ENCODE measurements at places on chromosomes 7 and 10.

GRCh38 chr10:69358148-69358795 is 58.4 kb downstream of the TACR2 start:
- DNase-seq = no peak

DNA sequence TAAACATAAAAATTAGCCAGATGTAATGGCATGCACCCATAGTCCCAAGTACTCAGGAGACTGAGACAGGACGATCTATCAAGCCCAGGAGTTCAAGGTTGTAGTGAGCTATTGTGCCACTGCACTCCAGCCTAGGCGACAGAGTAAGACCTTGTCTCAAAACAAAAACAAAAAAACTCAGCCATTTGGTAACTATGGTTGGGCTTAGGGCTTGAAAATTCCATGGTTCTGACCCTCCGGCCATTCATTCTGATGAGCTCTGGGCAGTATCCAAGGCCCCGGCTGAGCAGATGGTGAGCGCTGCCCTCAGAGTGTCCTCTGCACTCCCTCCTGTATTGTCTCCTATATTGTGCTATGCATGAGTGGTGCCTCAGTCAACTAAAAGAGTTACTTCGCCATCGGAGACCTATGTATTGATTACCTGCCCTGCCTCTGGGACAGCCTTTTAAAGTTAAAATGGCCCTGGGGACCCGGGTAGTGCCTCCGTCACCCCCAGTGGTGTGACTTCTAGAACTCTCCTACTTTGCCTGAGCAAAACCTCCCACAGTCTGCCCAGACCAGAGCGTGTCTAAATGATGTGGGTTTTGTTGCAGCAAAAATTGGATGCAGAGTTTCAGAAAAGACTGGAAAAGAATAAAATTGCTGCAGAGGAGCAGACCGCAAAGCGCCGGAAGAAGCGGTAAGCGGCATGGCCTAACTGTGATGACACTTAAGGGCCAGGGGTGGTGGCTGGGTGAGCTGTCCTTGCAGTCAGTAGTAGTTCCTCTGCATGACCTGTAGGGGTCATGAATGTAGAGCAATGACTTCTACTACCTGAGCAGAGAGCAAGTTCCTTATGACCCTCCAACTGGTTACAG is 8.1 kb downstream of the PRKRIP1 start:
- no peak for DNase-seq

- no peak for DNase-seq
Observed at GRCh38 chr7:54253036-54253373, 289.2 kb upstream of the VSTM2A start.

GRCh38 chr7:6284461-6285360 is 12.3 kb upstream of the CYTH3 start:
- no peak for DNase-seq

- no peak for DNase-seq
Observed at GRCh38 chr7:16935341-16935735, 53.6 kb upstream of the AGR3 start.

DNA sequence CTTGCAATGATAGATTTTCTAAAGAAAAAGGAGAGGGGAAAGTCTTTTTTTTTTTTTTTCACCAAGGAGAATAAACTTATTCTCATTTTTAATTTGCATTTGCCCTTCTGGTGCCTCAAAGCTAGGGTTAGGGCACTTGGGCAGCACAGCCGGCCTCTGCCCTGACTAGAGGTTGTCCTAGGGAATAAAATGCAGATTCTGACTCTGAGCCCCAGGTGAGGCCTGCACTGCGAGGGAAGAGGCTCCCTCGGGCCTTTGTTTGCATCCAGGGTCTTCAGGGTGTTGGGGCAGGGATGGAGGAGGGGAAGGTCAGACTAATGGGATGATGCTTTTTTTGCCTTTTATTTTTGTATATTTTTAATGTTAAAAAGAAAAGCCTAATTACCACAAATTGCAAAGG is 7.8 kb downstream of the MYL7 start:
- DNase-seq = no peak

GRCh38 chr7:18962031-18962430 is 155.4 kb downstream of the TWIST1 start:
- no peak for DNase-seq

GRCh38 chr7:111987886-111988285 is 218.3 kb downstream of the DOCK4 start:
- no peak for DNase-seq

GRCh38 chr7:128108641-128109423 is 77.6 kb upstream of the LRRC4 start:
- DNase-seq = no peak

- DNase-seq = no peak
Observed at GRCh38 chr10:30803892-30804322, 174.4 kb upstream of the LYZL2 start.

DNA sequence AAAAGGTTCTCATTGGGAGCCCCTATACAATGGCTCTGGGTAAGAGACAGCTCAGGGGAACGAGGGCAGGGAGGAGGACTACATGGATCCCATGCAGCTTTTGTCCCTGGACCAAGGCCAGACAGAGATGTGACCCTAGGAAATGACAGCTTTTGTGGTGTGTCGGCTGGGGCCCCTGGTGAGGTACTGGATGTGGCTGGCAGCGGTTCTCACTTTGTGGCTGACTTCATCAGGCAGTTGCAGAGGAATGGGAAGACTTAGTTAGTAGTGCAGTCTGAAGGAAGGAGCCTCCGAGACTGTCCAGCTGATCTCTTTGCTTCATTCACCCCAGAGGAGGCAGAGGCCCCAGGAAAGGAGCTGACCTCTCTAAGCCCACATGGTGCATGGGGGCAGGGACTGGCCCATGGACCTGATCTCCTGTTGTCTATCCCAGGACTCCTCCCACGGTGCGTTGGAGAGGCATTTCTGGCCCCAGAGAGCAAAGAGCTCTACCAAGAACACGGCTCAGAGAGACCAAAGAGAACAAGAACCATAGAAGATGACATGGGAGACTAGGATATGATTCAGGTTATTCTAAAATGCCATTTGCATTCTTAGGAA is 202.9 kb downstream of the RPS24 start:
- no peak for DNase-seq

DNA sequence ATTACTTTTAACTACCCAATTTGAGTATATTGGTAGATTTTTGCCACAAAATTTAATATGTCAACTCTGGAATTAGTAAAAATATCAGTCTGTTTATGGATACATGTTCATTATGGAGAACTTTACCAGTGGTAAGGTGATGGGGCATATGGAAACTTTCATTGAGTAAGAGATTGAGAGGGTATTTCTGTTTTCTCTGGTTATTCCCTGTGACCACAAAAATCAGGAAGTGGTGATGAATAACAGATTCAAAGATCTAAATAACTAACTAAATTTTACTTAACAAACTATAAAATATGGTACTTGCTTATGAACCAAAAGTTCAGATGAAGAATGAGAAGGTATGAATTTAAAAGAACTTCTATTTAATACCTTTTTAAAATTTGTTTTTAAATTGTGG is 22.1 kb upstream of the STEAP4 start:
- no peak for DNase-seq

DNA sequence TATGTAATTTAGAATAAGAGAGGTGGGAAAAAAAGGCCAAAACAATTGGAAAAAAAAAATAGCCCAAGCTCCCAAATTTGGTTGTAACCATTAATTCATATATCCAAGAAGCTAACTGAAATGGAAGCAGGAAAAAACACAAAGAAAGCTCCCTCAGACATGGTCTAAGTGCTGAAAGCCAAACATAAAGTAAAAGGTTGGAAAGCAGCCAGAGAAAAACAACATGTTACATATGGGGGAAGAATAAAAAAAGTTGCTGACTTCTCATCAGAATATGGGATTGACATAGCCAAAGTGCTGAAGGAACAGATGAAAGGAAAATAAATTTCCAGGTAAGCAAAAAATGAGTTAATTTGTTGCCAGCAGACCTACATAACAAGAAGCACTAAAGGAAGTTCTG is 40.3 kb downstream of the PDZD8 start:
- DNase-seq = no peak

GRCh38 chr10:35211390-35211789 is 84.7 kb downstream of the CREM start:
- no peak for DNase-seq

DNA sequence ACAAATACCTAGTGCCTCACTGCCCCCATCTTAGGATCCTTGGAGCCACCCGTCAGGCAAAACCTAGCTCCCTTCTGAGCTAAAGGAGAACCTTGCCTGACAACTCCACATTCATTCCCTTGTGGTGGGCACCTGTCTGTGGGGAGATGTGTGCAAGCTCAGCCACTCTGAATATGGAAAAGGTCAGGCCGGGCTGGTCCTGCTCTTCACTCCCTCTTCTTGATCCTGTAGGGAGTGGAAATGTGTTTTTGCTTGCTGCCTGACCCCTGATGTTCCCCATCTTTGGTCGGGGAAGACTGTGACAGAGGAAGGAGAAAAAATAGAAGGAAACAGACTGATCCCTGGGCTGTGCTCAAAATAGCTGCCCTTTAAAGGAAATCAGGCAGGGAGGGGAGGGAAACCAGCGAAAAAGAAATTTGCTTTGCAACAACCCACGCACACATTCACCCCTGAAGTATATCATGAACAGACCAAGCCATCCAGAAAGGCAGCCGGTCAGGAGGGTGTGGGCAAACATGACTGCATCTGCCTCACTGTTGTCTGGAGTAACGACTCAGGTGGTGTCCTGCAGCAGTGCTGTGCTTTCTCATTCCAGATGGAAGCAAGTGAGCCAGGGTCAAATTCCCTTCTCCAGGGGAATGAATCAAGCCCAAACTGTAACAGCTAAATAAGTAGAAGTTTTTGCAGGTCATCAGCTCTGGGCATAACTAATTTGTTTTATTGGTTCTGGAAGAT is 74.0 kb downstream of the SCRN1 start:
- DNase-seq = no peak

DNA sequence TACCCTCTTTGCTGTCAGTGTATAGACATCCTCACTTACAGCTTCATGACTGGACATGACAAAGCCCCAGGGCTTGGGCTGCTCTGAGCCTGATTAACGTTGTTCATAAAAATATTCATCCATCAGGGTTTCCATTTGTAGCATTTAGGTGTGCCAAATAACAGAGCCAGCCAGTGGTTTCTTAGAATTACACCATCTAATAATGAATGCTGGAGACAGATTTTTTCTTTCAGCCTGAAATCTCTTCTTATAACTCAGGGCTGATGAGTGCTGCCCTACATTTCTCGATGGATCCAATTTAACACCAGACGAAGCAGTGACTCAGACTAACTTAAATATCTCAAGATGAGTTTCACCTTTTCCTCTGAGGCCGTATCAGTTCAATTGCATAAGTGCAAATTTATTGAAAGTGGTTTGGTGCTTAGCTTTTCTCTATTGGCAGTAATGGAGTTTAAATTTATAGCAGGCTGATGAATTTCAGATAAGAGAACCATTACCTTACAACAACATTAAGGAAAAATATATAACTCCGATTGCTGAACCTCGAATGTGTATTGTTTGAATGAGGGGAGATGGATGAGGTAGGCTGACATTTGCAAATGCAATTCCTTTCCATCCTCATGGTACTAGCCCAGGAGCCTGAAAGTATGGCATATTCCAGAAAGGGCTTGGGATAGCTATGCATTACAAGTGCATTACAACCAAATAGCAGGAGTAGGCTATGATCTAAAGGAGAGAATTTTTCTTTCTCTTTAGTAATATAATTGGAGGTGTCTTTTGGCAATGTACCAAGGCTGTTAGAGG is 900.6 kb downstream of the KCNMA1 start:
- no peak for DNase-seq

DNA sequence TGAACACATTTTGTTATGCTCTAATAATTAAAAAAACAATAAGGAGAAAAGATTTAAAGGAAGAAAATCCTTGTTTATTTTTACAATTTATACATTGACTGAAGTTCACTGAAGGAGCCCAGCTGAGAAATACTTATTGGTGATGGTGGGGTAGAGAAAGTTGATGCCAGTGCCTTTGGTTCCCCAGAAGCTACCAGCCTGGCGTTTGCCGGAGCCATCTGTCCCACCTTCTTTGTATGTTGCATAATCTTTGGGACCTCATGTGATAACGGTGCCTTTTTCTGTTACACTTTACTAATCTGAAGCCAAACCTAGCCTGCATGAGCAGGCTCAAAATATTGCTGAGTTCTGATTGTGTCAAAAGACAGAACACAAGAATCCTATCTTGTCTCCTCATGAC is 22.7 kb downstream of the ZNF365 start:
- no peak for DNase-seq

- peak; percentile 27 for DNase-seq
Observed at GRCh38 chr7:34087892-34088891, 182.9 kb downstream of the BMPER start.

DNA sequence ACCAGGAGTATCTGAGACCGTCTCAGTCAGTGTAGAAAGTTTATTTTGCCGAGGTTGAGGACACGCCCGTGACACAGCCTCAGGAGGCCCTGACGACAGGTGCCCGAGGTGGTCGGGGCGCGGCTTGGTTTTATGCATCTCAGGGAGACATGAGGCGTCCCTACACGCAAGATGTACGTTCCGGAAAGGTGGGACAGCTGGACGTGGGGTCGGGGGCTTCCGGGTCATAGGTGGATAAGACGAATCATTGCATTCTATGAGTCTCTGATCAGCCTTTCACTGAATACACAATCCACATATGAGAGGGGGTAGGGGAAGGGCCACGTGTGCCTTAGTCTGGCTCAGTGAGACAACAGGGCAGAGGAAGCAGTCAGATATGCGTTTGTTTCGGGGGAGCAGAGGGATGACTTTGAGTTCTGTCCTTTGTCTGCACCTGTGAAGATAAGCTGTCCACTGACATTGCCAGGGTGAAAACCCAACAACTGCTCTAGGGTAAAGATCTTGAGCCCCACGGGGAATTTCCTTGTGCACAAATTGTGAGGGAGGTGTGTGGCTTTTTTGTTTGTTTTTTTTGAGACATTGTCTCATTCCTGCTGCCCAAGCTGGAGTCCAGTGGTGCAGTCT is 66.2 kb downstream of the DNAJB6 start:
- no peak for DNase-seq

Data from stimulated activated CD8-positive, alpha-beta memory T cell treated with anti-CD3 and anti-CD28 coated beads, Interleukin-4, amount 100 ng/mL, for 48 hours (primary cell).